Sciatic nerve (tissue), 2 donors: ENCODE measurements at places on chromosomes 6 and 20.

DNA sequence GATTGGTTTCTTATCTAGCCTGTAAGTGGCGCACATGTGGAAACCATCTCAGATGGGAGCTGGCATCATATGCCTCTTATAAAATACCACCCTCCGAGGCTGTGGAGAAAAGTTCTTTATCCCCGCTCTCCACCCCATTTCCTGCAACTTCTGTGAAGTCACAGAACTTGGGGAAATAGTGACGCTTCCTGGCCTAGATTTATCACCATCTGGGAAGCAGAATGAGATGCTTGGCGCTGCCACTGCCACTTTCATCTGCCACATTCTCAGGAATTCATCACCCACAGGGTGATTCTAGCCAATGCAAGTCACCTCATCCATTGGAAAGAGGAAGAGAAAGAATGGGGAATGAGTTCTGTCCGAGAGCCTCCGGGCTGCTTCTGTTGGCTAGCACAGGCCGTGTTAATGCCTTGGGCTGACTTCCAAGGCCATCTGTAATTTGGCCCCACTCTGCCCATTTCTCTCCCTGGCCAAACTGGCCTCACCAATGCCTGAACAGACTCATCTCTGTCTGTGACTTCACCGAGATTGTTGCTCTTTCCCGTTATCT lies 148.8 kb upstream of the SOX4 start:
- no peak for DNase-seq

DNA sequence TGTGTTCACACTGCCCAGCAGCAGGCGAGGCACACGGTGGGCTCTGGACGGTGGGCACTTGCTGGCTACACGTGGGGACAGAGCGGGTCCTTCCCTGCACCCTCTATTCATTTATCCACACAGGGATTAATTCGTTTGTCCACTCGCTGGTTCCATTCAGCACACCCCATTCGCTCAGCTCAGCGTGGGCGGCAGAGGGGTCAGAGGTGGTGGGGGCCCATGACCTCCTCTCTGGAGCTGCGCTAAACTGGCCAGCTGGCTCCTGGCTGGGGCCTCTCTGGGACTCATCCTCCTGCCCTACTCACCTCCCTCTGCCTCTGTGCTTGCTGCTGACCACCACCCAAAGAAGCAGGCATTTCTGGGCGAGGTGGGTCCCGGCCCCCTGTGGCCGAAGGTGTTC lies 21.4 kb upstream of the RBBP8NL start:
- DNase-seq, result no peak

- no peak for DNase-seq
These were observed 64.4 kb downstream of the SNAP25 start for GRCh38 chr20:10282979-10283456.

- DNase-seq, result peak; percentile 95
These were observed 27.8 kb downstream of the TCF21 start for GRCh38 chr6:133916650-133917151.
